ENCODE measurements at places on chromosomes 16 and 17.

DNA sequence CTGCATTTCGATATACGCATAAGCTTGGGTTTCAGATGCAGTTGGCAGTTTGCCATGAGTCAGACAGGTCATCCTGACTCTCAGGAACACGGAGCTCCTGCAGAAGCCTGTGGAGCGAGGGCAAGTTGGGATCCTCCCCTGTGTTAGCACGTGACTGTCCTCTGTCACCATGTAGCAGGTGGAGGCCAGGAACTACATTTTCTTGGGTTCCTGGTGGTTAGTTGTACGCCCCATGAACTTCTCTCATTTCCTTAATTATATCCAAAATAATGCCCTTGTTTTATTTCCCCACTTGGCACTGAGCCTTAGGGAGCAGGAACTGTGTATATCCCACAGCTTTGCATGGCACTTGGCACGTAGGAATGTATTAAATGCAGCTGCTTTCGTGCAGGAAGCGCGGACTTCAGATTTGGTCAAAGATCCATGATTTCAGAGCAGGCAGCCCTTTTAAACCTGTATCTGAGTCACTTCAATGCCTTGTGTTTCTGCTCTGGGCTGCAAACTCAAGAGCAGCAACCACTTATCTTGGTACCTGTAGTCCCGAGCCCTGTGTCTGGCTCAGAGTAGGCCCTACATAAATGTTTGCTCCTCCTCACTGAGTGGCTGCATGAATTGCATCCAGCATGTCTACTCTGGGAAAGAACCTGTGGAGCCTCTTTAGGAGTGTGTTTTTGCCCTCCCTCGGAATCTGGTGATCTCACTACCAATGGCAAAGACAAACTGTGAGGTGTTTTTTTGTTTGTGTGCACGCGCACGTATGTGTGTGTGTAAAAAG lies 428.4 kb downstream of the MAF start:
- no peak for DNase-seq

- DNase-seq, result peak; percentile 44
Observed at GRCh38 chr16:23182679-23183542, at the start of gene SCNN1G. SCNN1G (plus strand) TSS chr16:23182745; CDS start chr16:23186272, 3,527 bp downstream.

GRCh38 chr16:14011001-14011400 lies 60.1 kb upstream of the MRTFB start:
- DNase-seq, result no peak

DNA sequence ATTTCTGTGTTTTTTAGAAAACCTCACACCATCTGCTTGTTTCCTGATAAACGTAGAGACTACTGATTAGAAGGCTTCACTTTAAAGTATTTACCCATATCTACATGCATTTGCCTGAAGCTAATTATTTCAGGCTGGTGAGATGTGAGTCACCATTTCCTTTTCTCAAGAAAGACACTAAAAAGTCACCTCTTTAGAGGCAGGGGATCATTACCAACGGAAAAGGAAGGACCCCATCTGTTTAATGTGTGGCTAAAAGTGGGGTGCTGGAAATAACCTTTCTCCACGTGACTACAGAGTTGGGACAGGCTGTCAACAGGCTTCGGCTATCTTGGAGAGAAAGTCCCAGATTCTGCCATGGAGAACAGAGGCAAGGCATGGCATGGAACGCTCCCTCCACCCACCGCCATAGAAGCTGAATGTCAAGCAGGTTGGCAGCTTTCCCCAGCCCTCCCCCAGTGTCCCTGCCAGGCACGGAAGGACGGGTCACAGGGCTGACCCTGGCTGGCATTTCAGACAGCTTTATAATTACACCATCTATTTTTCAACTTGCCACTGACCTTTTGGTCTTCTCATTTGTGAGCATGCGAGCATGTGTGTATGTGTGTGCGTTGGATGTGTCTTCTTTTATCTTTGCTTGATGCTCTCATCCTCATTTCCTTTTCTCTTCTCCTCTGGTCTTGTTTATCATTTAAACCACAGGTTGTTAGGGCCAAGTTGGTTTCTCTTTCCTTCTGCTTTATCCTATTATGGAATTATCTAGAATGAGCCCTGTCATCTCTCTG lies 157.0 kb downstream of the CPPED1 start:
- DNase-seq, result peak; percentile 18

DNA sequence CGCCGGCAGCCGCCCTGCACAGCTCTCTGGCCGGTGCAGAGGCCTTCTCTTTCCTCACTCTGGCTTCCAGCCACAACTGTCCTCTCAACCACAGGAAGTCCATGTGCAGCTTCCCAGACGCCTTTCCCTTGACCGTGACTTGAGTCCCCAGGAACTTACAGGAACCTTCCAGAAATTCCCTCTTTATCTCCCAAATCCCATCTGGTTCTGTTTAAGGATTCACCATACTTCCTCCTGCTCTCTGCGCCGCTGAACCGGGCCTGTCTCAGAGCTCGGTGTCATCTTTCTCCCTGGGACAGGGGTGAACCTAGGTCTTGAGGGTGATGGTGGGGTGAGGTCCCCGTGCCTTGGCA lies 65.2 kb upstream of the ZNF469 start:
- DNase-seq, result no peak

GRCh38 chr16:83653785-83654184 lies 154.0 kb upstream of the HSBP1 start:
- DNase-seq, result no peak

- no peak for DNase-seq
Observed at GRCh38 chr16:24070851-24071250, 185.3 kb upstream of the CACNG3 start.
